ENCODE measurements at places on chromosomes 3 and 15.

DNA sequence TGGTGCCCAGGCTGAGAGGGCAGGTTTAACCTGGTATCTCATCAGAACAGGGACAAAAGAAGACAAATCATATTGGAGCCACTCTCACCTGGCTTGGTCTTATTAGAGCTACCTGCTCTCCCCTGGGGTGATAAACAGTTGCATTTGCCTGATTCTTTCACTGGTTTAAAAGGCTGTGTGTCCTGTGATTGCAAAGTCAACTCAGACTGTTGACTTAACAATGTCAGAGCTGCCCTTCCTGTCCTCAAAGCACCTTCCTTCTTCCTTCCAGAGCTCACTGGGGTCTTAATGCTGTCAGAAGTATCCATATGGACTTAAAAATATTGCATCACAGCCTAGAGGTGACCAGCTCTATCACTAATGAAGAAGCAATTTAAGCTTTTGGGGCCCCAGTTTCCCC, 50.5 kb upstream of the MINAR1 start:
- no peak for DNase-seq

GRCh38 chr3:116863822-116864589, 154.4 kb downstream of the TUSC7 start:
- DNase-seq, result no peak

DNA sequence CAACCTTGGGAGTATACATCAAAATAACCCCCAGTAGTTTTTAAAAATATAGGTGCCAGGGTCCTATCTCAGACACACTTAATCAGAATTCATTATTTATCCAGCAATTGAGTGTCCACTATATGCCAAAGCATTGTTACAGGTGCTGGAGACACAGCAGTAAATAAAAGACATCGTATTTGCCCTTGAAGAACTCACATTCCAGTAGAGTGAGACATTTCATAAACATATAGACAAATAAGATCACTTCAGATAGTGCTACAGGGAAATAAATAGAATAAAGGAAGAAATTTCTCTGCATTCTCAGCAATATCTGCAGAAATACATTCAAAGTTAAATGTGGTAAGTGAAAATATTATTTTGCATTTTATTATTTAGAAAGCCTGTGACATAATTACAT, 34.1 kb upstream of the ANKRD28 start:
- DNase-seq, result no peak

- DNase-seq, result no peak
Observed at GRCh38 chr15:47787875-47788274, 70.6 kb downstream of the SEMA6D start.

GRCh38 chr15:88178631-88179030, 77.9 kb downstream of the NTRK3 start:
- DNase-seq, result no peak

All from SW 1271 (cell line).